H7 (cell line): ENCODE measurements at places on chromosomes 7 and 10. TPM values are rescaled to one million over a fixed set of nuclear protein-coding genes. Genes with fewer than 3 reads are reported as not detected.

Gene OR2A42
- not detected in 2 replicates for total RNA-seq

Gene ABCB1
- not detected in 2 replicates for total RNA-seq

Gene HIPK2
- 8.6 and 9.1 TPM in 2 replicates for total RNA-seq

Gene TMEM229A
- total RNA-seq, result 0.15 and 0.42 TPM in 2 replicates

Gene ACSM6
- total RNA-seq, result not detected in 2 replicates

Gene GRB10
- 92.9 and 110 TPM in 2 replicates for total RNA-seq

Gene SH2D4B
- total RNA-seq, result not detected in 2 replicates

Gene PNPLA8
- 15.1 and 16.4 TPM in 2 replicates for total RNA-seq

Gene GPR146
- 0.07 and 0.87 TPM in 2 replicates for total RNA-seq

Gene AUTS2
- total RNA-seq, result 14.6 and 16.1 TPM in 2 replicates

Gene CNPY1
- total RNA-seq, result 1.5 and 2.4 TPM in 2 replicates

Gene ARL3
- total RNA-seq, result 7.5 and 8.1 TPM in 2 replicates

Gene GNG11
- 1.3 and 1.9 TPM in 2 replicates for total RNA-seq

Gene ZNF679
- not detected in 2 replicates for total RNA-seq

Gene HNRNPH3
- total RNA-seq, result 12.5 and 21.9 TPM in 2 replicates

Gene NFE2L3
- 69.0 and 118 TPM in 2 replicates for total RNA-seq

Gene GPR15LG
- total RNA-seq, result not detected in 2 replicates

Gene SLC35G1
- 5.4 and 5.8 TPM in 2 replicates for total RNA-seq

Gene PAPOLB
- total RNA-seq, result 0.14 TPM in 1 of 2 replicates, not detected in the other

Gene PDIA4
- total RNA-seq, result 286 and 335 TPM in 2 replicates

Gene DENND10
- 77.1 and 82.6 TPM in 2 replicates for total RNA-seq

Gene MKX
- 0.38 and 0.96 TPM in 2 replicates for total RNA-seq

Gene ATRNL1
- 35.1 and 68.1 TPM in 2 replicates for total RNA-seq

Gene SUGCT
- total RNA-seq, result 3.2 and 4.3 TPM in 2 replicates

Gene ANKMY2
- 13.6 and 16.8 TPM in 2 replicates for total RNA-seq

Gene TRRAP
- total RNA-seq, result 13.0 and 15.1 TPM in 2 replicates

Gene C10orf105
- 0.17 and 0.18 TPM in 2 replicates for total RNA-seq

Gene RPP38
- total RNA-seq, result 17.5 and 18.5 TPM in 2 replicates

Gene INA
- 25.0 and 29.5 TPM in 2 replicates for total RNA-seq

Gene ADAM22
- 2.1 and 4.8 TPM in 2 replicates for total RNA-seq

Gene BLNK
- not detected in 2 replicates for total RNA-seq

Gene ACBD7
- total RNA-seq, result 2.0 and 6.1 TPM in 2 replicates

Gene GIMAP8
- total RNA-seq, result not detected in 2 replicates

Gene MCM10
- 28.4 and 31.5 TPM in 2 replicates for total RNA-seq

Gene ADRA2A
- 1.9 and 4.3 TPM in 2 replicates for total RNA-seq

Gene RET
- total RNA-seq, result 9.7 and 16.0 TPM in 2 replicates

Gene CABCOCO1
- not detected in 2 replicates for total RNA-seq

Gene TMEM130
- total RNA-seq, result 0.24 and 0.37 TPM in 2 replicates

Gene KNDC1
- 13.7 and 16.7 TPM in 2 replicates for total RNA-seq

Gene SPOCK2
- 1.3 TPM in 2 replicates for total RNA-seq

Gene OR2A1
- total RNA-seq, result 0.74 TPM in 1 of 2 replicates, not detected in the other

Gene TMEM176B
- 0.37 and 0.80 TPM in 2 replicates for total RNA-seq

Gene C10orf143
- 0.42 and 2.3 TPM in 2 replicates for total RNA-seq

Gene FGFR2
- total RNA-seq, result 47.1 and 71.1 TPM in 2 replicates

Gene GDF2
- total RNA-seq, result not detected in 2 replicates

Gene MBL2
- total RNA-seq, result not detected in 2 replicates

Gene RNF32
- total RNA-seq, result 1.0 and 1.1 TPM in 2 replicates

Gene DPP6
- total RNA-seq, result 1.1 and 1.6 TPM in 2 replicates

Gene GNGT1
- not detected in 2 replicates for total RNA-seq

Gene ARL5B
- total RNA-seq, result 35.3 and 46.6 TPM in 2 replicates

Gene CYP2C8
- 0.70 and 0.76 TPM in 2 replicates for total RNA-seq

Gene SVOPL
- 0.33 and 2.3 TPM in 2 replicates for total RNA-seq

Gene EXOC6
- 6.2 and 13.6 TPM in 2 replicates for total RNA-seq

Gene OR6V1
- not detected in 2 replicates for total RNA-seq
